ENCODE measurements at places on chromosomes 11 and 22.
A peak's percentile ranks its signal among the peaks of the same experiment; 100 is the strongest.

DNA sequence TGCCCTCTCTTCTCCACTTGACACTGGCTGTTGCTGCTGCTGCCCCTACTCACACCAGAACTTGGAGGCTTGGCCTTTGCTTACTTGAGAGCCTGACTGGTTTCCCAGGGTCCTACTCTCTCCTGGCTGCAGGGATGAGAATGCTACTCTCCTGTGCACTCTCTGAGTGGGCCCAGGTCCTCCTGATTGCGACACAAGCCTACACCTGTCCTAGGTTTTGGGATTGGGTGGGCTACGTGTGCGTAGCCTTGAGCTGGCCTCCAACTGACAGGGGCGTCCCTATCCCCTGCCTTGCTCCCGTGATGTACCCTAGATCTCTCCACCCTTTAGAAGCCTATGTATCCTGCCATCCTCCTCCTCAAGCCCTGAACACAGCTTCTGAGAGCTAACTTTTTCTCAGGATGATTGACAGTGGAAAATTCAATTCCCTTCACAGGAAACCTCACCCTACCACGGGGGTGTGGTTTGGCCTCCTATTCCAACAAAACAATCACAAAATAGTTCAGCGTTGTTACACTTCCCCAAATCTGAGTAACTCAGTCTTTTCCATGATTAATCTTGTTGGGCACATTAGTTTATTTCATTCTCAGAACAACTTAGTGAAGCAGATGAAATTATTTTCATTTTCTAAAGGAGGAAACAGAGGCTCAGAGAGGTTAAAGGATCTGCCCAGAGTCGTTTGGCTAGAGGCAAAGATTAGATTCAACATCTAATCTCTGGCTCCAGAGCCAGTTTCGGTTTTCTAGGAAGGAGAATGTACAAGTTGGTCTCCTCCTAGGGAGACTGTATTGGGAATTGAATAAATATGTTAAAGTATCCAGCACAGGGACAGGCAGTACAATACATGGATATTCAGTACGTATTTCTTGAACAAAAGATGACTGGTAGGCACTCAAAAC lies 17.6 kb upstream of the AMOTL1 start:
- DNase-seq = no peak

GRCh38 chr11:61509043-61510029 lies 787 bp downstream of the LRRC10B start:
- DNase-seq = no peak

DNA sequence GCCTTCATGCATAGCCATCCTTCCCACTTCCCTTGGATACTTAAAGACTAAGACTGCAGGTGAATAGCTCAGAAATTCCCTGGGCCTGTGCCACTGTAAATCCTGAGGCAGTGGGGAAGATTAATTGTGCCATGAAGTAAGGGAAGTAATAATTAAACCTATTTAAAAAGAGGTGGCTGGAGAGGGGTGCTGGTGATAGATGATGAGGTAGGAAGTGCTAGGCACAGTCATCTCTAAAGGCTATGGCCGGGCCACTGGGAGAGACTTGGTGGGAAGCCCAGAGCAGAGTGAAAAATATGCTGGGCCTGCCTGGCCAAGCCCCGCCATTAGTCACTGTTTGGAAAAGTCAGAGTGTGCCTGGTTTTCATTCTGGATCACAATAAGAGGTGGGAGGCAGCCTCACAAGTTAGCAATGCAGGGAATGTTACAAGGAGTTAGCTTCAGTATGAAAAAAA lies 197.2 kb upstream of the PITPNB start:
- DNase-seq = no peak

DNA sequence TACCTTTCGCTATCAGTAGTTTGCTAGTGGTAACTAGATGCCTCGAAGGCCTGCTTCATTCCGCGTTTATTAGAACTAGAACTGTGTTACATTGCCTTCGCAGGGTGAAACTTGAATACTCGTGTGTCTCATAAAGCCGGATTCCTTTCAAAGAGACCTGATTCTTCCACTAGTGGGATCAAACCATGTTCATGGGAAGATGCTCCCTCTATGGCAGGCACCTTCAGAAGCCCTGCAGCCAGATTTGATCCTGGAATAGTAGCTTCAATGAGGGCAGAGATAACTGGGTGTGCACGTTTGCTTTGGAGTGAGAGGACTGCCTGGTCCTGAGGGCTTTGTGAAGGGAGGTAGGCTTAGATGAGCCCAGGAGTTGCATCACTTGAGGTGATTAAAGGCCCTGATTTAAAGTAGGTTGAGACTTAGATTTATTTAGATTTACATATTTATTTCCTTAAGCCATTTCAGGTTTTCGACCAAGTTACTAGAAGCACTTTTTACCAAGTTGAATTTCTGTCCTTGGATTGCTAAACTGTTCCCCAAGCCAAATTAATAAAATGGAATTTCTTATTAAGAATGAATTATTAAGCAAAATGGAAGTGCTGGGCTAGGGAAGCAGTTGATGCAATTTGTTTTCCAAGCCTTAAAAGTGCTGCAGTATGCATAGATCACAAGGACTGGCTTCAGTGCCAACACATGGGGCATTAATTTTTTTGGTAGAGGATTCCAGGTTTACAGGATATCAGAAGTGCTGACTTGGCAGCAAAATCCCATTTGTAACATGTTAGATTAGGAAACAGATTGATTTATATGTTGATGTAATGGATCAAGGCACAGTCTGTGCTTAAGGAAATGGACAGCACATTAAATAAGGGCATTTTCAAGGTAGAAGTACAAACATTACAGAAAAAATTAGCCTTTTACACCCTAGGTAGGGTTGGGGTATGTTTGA lies 32.9 kb downstream of the APLP2 start:
- no peak for DNase-seq

DNA sequence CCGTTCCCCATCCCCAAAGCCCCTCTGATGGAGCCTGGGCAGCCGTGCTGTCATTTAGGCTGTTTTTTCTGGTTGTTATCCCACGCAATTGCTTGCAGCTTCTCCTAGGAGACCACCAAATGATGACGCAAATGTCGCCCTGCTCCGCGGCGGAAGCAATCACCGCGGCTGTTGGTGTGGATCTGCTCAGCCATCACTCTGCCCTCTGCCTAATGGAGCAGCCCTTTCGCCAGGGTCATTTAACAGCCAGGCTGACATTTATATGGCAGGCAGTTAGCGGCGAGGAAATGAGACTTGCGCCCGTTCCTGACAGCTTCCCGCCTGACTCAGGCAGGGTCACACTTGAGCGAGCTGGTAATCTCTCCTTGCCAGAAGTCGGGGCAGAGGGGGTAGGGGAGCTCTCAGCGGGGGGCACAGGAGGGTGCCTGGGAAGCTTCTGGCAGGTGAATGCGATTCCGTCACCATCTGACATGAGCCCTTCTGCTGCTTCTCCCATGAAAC lies 97.9 kb upstream of the RTL6 start:
- DNase-seq = no peak

- no peak for DNase-seq
Observed at GRCh38 chr11:9765320-9766101, 101.6 kb downstream of the SWAP70 start.

DNA sequence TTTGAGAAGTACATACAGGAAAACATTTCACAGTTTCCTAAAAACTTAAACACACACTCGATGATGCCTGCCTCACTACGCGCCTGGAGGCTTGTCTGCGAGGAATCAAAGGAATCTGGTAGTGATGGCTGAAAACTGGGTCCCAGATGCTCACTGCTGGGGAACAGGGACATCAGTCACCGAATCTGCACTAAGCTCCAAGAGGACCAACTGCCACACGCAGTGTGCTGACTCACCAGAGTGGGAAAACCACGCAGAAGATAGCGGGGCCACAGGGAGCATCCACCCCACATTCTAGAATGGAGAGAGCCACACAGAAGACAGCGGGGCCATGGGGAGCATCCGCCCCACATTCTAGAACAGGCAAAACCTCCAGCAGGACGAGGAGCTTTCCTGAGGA lies 24.3 kb upstream of the MOB2 start:
- DNase-seq = no peak

- DNase-seq = no peak
Observed at GRCh38 chr11:16124390-16124789, 232.0 kb downstream of the SOX6 start.

DNA sequence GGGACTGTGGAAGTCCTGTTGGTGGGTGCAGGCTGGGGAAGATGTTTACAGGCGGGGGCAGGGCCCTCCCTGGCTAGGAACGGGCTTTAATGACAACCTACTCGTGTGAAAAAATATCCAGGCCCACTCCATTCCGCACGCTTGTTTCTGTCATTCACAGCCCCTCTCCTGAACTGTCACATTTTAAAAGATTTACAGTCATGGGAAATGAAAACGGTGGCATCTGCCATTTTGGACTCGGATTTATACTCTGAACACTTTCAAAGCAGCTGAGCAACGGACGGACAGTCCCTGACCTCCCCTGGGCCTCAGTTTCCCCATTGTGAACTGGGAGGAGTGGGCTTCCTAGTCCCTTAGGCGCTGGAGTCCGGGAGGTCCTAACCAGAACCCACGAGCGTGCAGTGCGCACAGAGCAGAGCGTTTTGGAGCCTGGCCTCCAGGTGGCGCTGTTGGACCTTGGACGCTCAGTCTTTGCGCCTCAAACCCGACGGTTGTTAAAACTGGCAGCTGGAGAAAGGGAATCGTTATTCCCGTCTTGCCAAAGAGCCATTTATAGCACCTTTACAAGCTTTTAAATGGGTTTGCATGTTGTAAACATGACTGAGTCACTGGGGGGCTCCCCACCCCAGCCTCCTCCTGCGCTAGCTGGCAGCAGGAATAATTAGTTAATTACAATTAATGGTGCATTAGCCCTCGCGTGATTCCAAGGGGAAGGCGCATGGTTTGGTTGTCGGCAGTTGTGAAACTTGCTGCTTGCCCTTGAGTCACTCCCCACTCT lies 75.3 kb downstream of the FBLN1 start:
- no peak for DNase-seq

DNA sequence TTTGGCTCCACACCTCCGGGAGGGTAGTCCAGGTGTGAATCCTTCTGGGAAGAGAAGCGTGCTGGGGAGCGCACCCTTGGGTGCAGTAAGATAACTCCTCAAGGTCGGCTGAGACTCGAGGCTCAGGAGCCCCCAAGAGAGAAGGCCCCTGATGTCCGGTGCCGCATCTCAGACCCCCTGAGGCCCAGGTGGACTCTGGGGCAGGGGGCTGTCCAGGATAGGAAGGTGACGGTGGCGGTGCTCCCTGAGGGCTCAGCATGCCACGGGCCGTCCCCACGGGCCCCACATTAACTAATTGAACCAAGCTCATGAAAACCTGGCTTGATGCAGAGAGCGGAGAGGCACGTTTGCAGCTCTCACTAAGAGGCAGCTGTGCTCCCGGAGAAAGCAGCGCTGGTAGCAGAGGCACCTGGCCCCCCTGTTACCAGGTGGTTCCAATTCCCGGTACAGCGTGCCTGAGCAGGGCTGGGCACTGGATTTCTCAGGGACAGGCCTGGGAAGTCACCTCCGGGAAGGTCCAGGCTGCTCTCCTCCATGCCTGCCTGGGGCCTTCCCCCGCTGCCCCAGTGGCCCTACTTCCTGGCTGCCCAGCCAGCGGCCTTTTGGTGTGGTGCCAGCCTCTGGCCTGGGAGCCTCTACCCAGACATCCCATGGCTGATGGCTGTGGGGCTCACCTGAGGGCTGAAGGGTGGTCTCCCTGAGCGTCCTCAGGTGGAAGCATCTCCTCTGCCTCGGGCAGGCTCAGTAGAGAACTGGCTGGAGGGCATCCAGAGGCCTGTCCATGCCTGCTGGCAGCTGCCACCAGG lies 1.1 kb downstream of the KCNQ1 start:
- DNase-seq = no peak

- DNase-seq = no peak
Observed at GRCh38 chr22:18044548-18045271, 20.3 kb upstream of the MICAL3 start.

DNA sequence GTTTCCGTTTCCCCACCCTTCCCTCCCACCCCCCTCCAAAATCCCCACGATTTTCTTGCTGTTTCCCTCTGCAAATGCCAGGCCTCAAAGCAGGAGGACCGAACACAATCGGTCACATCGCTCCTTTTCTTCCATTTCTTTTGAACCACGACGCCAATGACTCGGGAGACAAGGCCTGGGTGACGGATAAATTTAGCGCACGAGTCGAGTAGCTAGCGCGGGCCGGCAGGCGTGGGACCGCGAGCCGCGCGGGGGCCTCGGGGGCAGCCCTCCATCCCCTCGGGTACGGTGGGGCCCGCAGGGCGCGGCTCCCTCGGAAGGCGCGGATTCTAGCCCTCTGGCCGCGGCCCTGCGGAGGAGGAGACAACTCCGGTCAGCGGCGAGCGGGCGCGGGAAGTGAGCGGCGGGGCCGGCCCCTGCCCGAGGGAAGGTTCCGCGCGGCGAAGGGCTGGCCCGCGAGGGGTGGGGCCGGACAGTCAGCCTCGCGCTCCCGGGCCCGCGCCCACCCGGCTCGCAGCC lies 414 bp downstream of the JOSD1 start:
- no peak for DNase-seq

DNA sequence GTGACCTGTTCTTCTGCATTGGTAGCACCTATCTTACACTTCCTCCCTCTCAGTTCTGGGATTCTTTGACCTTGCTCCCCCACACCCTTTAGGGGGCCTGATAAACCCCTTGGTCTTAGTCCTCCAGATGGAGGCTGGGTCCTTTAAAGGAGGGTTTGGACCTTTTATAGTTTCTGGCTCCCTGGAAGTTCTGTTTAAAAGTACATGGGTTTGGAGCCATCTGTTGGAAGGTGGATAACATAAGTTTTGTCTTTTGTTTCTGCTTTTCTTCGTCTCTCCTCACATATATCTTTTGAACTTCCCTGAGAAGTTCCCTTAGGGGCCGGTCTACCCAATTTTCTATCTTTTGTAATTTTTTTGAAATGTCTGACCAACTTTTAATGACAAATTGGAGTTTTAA lies 17.9 kb upstream of the HYLS1 start:
- DNase-seq = no peak

- no peak for DNase-seq
Observed at GRCh38 chr11:36070213-36070953, 126.5 kb downstream of the LDLRAD3 start.

DNA sequence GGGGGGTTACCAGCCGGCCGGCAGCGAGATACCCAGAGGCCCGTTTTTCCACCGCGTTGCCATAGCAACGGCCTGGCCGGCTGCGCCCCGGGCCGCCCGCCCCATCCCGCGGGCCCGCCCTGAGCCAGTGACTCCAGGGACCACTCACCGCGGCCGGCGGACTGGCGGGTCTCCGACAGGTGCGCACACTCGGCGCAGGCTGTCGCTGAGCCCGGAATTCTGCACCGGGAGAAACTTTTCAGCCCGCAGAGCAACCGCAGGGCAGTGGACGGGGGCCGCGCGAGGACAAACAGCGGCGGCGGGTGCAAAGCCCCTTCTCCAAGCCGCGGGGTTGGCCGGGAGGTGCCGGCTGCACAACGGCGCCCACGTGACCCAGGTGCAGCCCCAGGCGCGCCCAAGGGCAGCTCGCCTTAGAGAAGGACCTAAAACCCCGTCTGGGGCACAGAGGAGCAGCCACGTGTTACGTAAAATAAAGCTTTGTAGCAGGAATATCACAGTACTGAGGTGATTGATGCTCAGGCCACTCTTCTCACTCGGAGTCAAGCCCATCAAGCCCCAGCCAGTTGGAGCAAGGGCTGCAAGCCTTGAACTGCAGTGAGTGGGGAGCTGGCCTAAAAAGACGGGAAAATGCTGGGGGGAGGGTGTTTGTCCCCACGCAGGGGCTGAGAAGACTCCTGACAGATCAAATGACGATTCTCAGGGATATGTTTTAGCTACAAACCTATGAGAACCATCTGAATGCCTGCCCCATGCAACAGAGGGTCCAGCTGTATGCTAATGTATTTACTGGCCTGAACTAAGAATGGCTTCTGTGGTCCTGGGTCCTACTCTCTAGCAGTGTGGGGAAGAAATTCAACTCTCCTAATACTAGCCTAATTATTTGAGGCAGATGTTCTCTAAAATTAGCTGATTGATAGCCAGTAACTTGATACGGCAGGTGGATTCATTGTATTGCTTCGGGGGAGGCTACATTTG lies at the start of gene STK33:
Gene STK33 (minus strand): TSS at position 294 of the 975 bp plus-strand sequence. CDS start 119,323 bp downstream, outside the sequence.
- peak; percentile 17 for DNase-seq

- DNase-seq = no peak
Observed at GRCh38 chr11:65886826-65887722, 1.2 kb downstream of the FIBP start.
